Fibroblast of the aortic adventitia (primary cell): ENCODE measurements at places on chromosomes 13 and 19.

DNA sequence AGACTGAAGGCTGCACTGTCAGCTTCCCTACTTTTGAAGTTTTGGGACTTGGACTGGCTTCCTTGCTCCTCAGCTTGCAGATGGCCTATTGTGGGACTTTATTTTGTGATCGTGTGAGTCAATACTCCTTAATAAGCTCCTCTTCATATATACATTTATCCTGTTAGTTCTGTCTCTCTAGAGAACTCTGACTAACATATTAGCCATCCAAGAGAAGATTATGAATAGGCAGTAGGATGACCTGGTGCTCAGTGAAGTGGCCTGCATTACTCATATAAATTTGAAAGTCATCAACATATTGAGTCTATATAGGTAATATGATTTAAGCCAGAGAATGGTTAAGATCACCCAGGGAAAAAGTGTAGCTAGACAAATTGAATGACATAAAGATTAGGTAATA lies 136.3 kb upstream of the UFM1 start:
- peak; percentile 26 for DNase-seq

- no peak for DNase-seq
Measured at GRCh38 chr13:107365466-107366215, 797.7 kb upstream of the ARGLU1 start.

DNA sequence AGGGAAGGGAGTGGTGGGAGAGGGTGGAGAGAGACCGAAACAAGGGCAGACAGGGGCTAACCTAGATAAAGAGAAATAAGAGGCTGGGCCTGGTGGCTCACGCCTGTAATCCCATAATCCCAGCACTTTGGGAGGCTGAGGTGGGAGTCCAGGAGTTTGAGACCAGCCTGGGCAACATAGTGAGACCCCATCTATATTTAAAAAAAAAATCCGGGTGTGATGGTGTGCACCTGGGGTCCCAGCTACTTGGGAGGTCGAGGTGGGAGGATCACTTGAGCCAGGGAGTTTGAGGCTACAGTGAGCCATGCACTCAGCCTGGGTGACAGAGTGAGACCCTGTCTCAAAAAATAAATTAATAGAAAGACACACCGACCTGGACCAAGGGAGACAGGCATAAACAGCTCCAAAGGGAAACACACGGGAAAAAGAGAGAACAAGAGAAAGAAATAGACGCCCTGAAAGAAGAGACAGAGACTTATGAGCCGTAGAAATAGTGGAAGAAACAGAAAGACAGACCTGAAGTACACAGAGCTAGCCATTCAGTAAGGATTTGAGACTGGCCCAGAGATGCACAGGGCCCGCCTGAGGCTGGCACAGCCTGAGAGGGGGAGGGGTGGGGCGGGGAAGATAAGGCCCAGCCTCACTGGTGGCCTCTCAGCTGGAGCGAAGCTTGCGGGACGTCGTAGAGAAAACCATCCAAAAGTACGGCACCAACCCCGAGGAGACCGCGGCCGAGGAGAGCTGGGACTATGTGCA lies 2.2 kb downstream of the CD37 start:
- DNase-seq, result no peak

- no peak for DNase-seq
Measured at GRCh38 chr13:59230484-59231264, 933.1 kb downstream of the DIAPH3 start.

GRCh38 chr13:46168341-46168740 lies 13.6 kb downstream of the LCP1 start:
- no peak for DNase-seq

GRCh38 chr13:111506125-111506524 lies 185.7 kb downstream of the TEX29 start:
- no peak for DNase-seq

DNA sequence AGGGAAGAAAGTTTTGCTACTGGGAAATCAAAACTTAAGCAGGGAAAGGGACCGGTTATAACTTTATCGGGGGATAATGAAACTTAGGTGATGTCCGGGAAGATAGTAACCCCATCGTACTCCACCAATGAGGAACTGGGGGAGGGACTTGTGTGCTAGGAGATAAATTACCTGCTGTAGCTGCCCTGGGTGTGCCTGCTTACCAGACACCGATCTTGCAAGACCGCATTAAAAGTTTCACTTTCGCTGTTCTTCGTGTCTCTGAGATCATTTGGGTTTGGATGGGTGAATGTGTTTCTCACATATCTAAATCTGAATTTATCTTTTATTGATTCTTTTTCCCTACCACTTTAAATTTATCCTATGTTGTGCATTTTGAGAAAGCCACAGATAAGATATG lies 381.4 kb downstream of the SLITRK6 start:
- DNase-seq, result no peak

DNA sequence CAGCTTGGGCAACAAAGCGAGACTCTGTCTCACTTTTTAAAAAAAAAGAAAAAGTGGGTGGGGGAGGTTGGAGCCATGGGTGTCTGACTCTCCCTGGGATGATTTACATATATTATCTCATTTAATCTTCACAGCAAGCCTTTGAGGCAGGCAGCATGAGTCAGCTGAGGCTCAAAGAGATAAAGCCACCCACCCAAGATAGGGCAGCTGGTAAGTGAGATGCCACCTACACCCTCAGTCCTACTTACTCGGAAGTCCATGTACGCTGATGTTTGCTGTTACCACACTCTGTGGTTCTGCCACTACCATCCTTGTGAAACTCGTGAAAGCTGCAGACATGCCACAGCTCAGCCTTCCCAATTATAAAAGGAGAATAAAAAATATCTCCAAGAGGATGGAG lies 142.0 kb upstream of the TSHZ3 start:
- no peak for DNase-seq

DNA sequence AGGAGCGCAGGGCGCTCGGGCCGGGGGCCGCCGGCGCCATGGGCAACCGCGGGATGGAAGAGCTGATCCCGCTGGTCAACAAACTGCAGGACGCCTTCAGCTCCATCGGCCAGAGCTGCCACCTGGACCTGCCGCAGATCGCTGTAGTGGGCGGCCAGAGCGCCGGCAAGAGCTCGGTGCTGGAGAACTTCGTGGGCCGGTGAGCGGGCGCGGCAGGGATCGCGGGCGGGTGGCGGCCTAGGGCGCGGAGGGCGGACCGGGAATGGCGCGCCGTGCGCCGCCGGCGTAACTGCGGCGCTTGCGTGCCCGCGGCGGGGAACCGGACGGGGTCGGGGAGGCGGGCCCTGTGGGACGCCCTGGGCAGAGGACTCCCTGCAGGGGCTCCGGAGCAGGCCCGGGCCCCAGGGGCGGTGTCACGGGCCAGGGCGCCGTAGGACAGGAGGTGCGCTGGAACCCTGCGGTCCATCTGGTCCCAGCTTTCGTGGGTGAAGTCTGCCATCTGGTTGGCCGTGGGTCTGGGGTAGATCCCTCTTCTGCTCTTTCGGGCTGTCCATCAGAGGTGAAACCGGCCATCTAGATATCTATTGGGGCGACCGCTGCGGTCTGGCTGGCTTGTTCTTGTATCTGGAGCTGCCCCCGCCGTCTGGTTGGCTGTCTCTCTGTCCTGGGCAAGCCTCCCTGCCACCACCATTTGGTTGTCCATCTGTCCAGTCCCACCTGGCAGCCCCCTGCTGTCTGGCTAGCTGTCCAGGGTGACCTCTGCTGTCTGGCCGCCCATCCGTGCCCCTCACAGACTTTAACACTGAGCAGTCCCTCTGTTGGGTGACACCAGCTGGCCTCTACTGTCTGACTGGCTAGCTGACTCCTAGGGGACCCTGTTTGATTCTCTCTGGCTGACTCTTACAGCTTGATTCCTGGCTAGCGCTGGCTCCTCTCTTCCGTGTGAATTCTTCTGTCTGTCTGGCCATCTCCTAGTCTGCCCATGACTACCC lies 622 bp downstream of the DNM2 start:
- DNase-seq, result peak; percentile 25

DNA sequence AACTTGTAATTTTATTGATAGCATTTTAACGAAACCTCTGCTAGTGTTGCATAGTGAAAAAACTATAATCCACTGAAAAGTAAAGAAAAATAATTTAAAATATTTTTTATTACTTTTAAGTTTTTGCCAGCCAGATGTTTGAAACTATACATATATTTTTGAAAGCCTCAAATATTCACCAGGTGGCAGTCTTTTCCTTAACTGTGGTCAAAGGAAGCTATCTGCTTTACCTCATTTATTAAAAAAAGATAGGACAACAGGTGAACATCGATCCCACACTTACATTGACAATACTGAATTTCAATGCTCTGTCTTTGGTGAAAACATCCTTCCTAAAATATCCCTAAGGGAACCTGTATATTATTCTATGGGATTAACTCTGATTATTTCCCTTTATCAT lies 100.5 kb downstream of the TRPC4 start:
- DNase-seq, result no peak

DNA sequence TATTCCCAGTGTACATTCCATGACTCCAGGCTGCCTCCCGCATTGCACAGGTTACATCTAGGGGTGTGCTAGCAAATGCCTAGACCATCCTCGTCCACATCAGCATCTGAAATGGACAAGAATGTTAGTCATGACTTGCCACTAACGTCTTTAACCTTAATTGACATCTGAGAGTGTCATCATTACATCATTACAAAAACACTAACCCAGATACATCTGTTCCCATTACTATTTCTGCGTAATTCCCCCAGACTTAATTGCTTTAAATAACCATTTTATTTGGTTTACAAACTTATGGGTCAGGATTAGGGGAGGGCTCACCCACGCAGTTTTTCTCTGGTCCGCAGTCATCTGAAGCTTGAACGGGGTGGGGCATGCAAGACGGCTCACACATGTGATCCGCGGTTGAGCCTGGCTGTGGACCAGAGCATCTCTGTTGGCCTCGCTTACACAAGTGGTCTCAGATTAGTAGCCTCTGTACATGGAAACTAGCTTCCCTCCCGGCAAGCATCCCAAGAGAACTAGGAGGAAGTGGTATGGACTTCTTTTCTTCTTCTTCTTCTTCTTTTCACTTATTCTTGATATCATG lies 15.9 kb downstream of the KL start:
- no peak for DNase-seq

DNA sequence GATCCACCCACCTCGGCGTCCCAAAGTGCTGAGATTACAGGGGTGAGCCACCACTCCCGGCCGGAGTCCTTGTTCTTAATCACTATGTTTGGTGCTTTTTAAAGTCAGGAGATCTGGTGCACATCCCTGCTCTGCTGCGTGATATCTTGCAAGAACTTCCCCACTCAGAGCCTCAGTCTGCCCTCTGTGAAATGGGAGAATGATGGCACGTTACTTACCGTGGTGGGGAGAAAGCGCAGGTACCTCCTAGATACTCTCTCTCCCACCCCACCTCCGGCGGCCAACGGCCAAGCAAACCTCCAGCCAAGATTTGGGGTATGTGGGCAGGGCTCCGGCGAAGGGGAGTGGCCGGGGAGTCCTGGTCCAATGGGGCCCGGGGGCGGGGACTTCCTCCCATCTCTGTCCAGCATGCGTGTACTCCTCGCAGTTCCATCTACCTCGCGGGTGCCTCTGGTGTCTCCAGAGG lies at the start of gene RYR1:
Gene RYR1, plus strand, starts transcription at position 424 of the 466 bp plus-strand sequence. CDS start 139 bp downstream, outside the sequence.
- DNase-seq, result no peak

DNA sequence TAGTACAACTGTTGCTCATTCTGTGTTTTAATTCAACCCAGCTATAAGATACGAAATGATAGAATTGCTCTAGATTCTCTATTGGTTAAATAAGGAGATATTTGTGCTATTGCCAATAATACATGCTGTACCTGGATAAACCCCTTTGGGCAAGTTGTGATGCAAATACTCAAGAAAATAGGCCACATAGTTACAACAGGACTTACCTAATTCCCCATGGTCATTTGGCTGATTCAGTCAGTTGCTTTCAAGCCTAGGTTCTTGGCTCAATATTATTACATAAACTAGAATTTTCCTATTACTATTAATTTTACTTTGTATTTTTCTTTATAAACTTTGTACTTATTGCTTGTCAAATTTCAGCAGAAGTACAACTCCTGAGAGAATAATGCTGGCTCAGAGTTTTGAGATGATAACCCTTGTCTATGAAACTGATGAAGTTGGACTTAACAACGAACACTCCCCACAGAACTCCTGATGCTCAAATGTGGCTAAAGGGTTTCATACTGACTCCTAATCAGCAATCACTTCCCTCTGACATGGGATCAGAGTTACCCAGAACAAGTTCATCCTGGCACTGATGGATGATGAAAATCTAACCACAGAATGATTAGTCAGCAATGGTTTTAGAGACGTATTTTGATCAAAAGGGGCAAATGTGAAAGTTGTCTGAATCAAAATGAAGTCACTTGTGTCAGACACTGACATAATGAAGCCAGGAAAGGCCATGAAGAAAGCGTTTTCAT lies 221.1 kb downstream of the ITGBL1 start:
- DNase-seq, result no peak

DNA sequence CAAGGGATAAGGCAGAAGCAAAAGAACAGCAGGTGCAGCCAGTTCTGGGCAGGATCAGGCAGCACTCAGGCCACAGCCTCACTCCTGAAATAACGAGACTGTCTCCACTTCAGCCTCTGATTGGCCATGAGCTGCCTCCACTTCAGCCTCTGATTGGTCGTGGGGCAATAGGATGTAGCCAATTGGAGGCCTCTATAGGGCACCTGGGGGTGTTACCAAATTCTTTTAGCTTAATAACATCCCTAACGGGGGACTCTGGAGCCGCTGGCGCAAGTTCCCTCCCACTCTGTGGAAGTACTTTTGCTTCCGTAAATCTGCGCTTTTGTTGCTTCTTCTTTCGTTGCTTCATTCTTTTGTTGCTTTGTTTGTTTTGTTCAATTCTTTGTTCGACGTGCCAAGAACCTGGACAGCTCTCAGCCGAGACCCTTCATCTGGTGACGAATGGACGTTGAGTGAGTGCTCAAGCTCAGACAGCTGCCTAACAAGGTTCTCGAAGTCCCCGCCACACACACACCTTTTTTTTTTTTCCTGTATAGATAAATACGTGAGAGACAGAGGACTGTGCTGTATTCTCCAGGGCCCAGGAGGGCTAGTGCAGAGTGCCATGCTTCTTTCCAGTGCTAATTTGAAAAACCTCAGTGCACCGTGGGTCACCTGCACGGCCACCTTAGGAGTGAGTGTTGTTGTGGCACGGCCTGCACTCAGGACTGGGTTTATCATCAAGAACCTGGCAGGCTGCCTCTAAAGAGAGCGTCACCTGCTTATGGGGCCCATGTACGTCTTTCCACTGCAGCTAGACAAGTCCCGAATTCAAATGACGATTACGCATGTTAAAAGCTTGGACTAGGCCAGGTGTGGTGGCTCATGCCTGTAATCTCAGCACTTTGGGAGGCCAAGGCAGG lies 32.0 kb upstream of the TUBGCP3 start:
- DNase-seq, result peak; percentile 33
